Common myeloid progenitor, CD34-positive (primary cell): ENCODE measurements at places on chromosomes 13 and 19.

DNA sequence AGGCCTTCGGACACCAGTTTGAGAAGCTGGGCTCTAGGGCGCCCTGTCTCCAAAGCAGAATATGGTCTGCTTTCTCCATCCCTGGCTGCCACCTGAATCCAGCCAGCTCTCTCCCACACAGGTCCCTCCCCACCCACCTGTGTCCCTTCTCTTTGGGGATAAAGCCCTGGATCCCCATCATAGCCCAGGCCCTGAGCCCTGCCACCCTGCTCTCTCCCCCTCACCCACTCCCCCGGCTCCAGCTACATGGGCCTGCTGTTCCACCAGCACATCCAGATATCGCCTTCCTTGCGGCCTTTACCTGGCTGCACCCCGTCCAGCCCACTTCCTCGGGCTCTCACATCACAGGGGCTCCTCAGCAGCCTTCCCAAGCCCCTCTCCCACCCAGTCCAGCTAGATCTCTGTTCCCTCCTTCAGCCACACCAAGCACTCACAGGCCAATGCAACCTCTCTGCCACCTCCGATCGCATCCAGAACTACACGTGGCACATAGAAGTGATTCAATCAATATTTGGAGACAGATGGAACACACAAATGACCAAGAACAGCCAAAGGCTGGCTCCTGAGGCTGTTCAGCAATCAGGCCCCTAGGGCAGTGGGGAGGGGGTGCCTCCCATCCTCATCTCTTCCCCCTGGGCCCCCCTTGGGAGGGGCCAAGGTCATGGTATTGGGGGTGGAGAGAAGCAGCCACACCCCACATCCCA, 7.6 kb downstream of the AKT2 start:
- no peak for DNase-seq

DNA sequence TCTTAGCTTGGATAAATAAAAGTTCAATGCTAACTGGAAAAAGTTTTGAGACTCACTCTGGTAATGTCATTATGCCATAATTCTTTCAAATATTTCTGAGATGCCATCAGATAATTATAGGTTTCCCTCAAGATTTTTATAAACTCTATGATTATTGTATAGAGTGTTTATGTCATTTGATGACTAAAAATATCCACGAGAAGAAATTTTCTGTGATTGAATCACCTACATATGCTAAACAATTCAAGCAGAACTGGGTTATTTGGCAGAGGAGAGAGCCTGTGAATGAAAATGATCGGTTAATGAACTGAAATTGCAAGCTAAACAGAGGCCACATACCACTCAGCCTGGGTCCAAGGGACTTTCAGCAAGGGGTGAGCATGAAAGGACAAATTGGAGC, 92.6 kb upstream of the TSC22D1 start:
- no peak for DNase-seq

GRCh38 chr19:53112286-53112685, 9.1 kb upstream of the ZNF160 start:
- no peak for DNase-seq

GRCh38 chr19:55549500-55550320, 4.4 kb upstream of the SBK3 start:
- peak; percentile 50 for DNase-seq

GRCh38 chr13:47897411-47898050, 103.5 kb downstream of the SUCLA2 start:
- DNase-seq, result no peak

DNA sequence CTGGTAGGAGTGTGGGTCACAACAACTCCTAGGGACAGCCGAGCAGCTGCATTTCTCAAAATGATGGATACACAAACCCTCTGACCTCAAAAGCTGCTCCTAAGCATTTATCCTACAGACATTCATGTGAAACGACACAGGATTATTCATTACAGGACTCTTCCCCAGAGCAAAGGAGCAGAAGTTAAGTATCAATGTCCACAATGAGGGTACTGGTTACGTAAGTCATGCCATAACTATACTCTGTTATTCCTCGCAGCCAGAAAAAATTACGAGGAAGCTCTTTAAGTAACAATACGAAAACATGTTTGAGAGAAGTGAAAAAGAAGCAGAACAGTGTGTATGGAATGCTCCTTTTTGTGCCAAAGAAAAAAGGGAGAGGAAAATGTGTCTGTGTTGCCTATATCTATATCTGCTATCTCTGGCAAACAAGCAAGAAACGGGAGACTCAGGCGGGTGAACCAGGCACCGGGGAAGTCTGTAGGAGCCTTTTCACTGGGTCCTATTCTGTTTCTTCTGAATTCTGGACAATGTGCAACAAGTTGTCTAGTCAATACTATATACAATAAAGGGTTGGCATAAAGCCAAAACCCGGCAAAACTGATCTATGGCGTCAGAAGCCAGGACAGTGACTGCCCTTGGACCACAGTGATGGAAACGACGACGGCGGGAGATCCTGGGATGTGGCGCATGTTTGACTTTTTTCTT, 1.3 kb downstream of the ISOC2 start:
- no peak for DNase-seq

- DNase-seq, result peak; percentile 76
Observed at GRCh38 chr19:19531951-19532805, 3.5 kb downstream of the YJEFN3 start.

GRCh38 chr19:16247353-16248182, 49.9 kb downstream of the AP1M1 start:
- DNase-seq, result peak; percentile 75

- peak; percentile 15 for DNase-seq
Observed at GRCh38 chr19:5595129-5595528, 27.4 kb upstream of the TINCR start.

DNA sequence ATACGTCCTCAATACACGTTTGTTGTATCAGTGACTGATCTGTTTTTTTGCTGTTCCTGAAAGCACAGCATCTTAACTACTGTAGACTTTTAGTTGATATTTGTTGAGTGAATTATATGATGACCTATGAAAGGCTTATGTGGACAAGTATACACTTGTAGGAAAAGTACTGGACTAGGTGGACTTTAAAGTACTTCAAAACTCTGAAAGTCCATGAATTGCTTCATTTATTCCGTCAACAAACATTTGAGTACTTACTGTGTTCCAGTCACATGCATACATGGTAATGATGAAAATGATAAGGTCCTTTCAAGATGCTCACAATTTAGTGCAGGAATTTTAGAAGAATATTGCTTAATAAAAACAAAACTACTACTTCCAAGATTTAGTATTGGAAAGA, 3.1 kb downstream of the WDFY2 start:
- no peak for DNase-seq

DNA sequence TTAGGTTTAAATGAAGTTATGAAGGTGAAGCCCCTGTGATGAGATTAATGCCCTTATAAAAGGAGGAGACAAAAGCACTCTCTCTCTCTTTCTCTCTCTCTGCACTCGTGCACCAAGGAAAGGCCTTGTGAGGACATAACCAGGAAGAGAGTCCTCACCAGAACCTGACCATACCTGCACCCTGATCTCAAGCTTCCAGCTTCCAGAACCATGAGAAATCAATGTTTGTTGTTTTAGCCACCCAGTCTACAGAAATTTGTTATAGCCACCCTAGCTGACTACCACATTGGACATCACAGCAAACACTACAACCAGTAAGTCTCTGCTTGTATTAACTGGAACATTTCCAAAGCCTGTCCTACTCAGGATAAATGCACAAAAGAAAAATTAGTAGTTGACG, 34.7 kb upstream of the WDFY2 start:
- DNase-seq, result no peak

GRCh38 chr19:3065675-3066357, 3.5 kb upstream of the TLE5 start:
- DNase-seq, result peak; percentile 58

DNA sequence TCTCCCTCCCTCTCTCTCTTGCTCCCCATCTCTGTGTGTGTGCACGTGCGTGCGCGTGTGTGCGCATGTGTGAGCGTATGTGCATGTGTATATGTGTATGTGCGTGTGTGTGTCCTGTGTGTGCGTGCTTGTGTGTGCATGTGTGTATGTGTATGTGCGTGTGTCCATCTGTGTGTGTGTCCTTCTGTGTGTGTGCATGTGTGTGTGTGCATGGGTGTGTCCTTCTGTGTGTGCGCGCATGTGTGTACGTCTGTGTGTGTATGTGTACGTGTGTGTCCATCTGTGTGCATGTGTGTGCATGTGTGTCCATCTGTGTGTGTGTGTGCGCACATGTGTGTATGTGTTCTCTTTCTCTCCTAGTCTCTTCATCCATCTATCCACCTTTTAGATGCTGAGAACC, 12.2 kb downstream of the SLC8A2 start:
- DNase-seq, result no peak
